B cell (primary cell): ENCODE measurements at places on chromosomes 12 and 14.
A peak's percentile ranks its signal among the peaks of the same experiment; 100 is the strongest.

DNA sequence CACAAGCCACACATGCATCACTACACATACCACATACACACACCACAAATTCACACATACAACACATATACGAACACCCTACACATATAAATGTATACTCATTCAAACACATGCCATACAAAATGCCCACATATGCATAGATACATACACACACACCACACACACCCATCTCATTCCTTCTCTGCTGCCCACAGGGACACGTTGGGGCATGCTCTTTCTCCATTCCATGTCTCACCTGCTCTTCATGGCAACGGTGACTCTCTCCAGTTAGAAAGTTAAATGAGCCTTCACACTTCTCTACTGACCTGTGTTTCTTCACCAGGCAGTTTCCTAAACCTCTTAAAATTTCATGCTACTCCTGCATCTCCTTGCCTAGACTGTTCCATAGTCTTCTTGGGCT lies 1194.8 kb downstream of the BCL11B start:
- DNase-seq = no peak
- H3K27me3 ChIP-seq = no peaks in the 10 kb centered on the region
- H3K27ac ChIP-seq = no peak overlapping the region
- H3K4me3 ChIP-seq = no peak overlapping the region
- H3K36me3 ChIP-seq = no peaks in the 10 kb centered on the region
- H3K4me1 ChIP-seq = no peaks in the 10 kb centered on the region

DNA sequence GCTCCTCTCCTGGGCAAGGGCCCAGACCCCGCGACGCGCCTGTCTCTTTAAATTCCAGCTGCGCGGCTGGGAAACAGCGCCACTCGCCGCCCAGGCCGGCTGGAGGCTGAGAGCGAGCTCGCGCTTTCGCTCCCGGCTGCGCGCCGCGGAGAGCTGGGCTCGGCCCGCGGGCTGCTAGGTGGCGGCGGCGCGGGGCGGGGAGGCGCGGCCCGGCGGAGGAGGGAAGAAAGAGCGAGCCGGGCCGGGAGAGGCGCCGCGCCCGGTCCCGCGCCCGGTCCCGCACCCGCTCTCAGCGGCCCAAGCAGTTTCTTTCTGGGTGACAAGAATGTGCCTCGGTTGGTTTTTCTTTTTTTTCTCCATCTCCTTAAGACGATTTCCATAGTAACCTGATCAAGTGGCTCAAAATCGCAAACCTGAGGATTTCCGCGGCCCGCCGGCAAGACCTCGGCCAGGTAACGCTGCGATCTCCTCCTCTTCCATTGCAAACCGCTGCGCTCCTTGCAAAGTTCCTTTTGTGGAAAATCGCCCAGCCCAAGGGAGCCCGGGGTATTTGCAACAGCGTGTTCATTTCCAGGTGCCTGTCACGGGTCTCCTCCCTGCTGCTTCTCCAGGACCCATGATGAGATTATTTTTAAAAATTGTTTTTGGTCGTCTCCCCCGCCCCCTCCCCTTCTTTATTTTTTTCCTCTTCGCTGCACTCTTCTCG lies 259.5 kb upstream of the E2F7 start:
- H3K4me1 ChIP-seq = peaks cover 10% of the 10 kb centered on the region
- DNase-seq = peak; percentile 6
- H3K27ac ChIP-seq = no peak overlapping the region
- H3K4me3 ChIP-seq = no peak overlapping the region
- no peaks in the 10 kb centered on the region for H3K36me3 ChIP-seq
- H3K27me3 ChIP-seq = no peaks in the 10 kb centered on the region

- peaks cover 42% of the 10 kb centered on the region for H3K4me1 ChIP-seq
- peak; percentile 43 for DNase-seq
- H3K27ac ChIP-seq = peak overlapping the region; percentile 94
- peaks cover 100% of the 10 kb centered on the region for H3K36me3 ChIP-seq
- no peaks in the 10 kb centered on the region for H3K27me3 ChIP-seq
Observed at GRCh38 chr14:105857826-105858675, 331.7 kb downstream of the TMEM121 start.

DNA sequence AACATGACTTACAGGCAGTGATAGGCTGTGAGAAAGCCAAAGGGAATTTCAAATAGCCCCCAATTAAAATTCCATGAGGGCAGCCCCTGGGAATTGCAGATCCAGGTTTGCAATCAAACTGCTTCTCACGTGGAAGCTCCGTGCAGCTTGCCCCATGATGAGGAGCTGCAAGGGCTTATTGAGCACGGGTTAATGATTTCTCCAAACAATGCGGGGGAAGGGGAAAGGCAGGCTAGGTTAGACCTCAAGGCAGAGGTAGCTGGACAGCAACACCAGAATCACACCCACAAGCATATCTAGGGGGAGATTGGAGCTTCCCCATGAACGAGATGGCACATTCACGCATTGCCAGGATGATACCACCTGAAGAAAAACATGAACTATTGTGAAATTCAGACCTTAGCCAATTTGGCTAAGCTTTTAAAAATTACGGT lies 5.0 kb upstream of the DUSP6 start:
- no peaks in the 10 kb centered on the region for H3K27me3 ChIP-seq
- H3K36me3 ChIP-seq = no peaks in the 10 kb centered on the region
- peaks cover 27% of the 10 kb centered on the region for H3K4me1 ChIP-seq
- H3K4me3 ChIP-seq = no peak overlapping the region
- H3K27ac ChIP-seq = no peak overlapping the region

GRCh38 chr12:54017027-54017788 lies 8.4 kb downstream of the HOXC8 start:
- no peaks in the 10 kb centered on the region for H3K36me3 ChIP-seq
- no peak for DNase-seq
- H3K27ac ChIP-seq = no peak overlapping the region
- H3K4me3 ChIP-seq = peak overlapping the region; percentile 71
- peaks cover 53% of the 10 kb centered on the region for H3K27me3 ChIP-seq

DNA sequence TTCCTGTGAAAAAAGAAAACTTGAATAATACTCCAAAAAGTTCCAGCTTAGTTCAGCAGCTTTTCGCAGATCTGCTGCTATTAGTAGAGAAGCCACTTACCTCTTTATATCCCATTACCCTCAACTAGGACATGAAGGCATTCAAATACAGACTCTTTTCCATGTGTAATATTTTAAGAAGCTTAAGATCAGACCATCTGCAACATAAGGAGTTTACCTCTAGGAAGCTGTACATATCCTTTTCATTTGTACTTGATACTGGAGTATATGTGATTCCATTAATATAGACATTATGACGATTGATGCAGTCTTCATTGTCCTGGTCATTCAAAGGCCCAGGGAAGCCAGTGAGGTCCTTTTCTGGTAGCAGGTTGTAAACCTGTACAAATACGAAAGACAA lies 20.4 kb downstream of the A2M start:
- DNase-seq = no peak
- no peak overlapping the region for H3K27ac ChIP-seq
- no peak overlapping the region for H3K4me3 ChIP-seq
- H3K27me3 ChIP-seq = no peaks in the 10 kb centered on the region
- H3K36me3 ChIP-seq = no peaks in the 10 kb centered on the region

GRCh38 chr14:28678887-28679286 lies 87.7 kb upstream of the FOXG1 start:
- DNase-seq = no peak
- H3K4me1 ChIP-seq = no peaks in the 10 kb centered on the region
- H3K4me3 ChIP-seq = no peak overlapping the region
- no peak overlapping the region for H3K27ac ChIP-seq

DNA sequence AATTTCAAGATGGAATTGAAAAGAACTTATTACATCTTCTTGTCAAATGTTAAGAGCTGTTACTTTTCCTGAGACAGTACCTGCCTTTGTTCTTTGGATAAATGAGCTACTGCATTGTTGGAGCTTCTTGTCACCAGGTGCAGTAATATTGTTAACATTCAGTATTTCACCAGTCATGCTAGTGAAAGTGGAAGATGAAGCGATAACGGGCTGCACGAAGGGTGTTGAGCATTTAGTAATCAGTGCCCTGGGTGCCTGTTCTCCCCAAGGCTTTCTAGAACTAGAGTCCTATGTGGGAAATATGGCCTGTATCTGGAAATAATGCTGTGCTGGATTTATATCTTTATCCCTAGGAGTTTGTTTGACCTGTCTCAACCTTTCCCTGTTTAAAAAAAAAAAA lies 83.2 kb downstream of the PPP2R5C start:
- H3K27me3 ChIP-seq = no peaks in the 10 kb centered on the region
- no peak overlapping the region for H3K4me3 ChIP-seq
- peaks cover 51% of the 10 kb centered on the region for H3K4me1 ChIP-seq
- DNase-seq = no peak
- peak overlapping the region; percentile 75 for H3K27ac ChIP-seq
